ENCODE measurements at places on chromosomes 12 and 14.

- DNase-seq: no peak
Observed at GRCh38 chr14:61451891-61452400, 130.6 kb downstream of the PRKCH start.

GRCh38 chr12:128606970-128607369, 216.8 kb downstream of the SLC15A4 start:
- no peak for DNase-seq

DNA sequence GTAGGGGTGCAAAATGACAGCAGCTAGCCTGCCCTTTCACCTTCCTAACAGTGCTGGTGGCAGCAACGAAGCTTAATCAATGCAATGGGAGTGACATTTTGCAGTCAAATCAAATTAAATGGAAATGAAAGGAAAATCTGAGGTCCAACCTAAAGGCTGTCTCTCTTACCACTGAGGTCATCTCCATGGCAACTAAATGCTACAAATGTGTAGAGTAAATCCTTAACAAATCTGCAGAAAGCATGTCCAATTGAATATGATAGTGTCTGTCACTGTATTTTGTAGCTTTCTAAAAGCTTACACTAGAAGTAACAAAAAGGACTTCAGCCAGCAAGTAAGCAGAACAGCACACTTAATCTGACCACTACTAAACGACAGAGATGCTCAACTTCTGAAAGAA, 488.8 kb downstream of the BCAT1 start:
- DNase-seq: no peak

GRCh38 chr14:102545461-102546265, 36.1 kb upstream of the ANKRD9 start:
- no peak for DNase-seq

GRCh38 chr12:53623548-53624385, 2.4 kb downstream of the ATF7 start:
- no peak for DNase-seq

- DNase-seq: no peak
Observed at GRCh38 chr14:38107216-38107631, 100.5 kb upstream of the SSTR1 start.

GRCh38 chr12:75437564-75437963, 43.0 kb upstream of the GLIPR1 start:
- no peak for DNase-seq

GRCh38 chr12:24455811-24456210, 493.1 kb downstream of the BCAT1 start:
- DNase-seq: no peak

GRCh38 chr12:46521145-46521544, 148.6 kb upstream of the SLC38A2 start:
- DNase-seq: no peak

DNA sequence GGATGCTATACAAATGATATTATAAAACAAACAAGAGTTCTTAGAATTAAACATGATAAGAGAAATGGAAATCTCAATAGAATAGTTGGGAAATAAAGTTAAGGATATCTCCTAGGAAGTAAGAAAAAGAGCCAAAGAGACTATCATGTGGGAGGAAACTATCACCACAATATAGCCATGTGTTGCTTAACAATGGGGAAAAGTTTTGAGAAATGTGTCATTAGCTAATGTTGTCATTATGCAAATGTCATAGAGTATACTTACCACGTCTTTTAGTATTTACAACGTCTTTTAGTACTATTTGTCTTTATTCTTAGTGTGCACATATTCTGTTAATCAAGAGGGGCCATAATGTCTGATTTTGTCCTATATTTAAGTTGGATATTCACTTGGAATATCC, 58.7 kb downstream of the ZNF641 start:
- no peak for DNase-seq

DNA sequence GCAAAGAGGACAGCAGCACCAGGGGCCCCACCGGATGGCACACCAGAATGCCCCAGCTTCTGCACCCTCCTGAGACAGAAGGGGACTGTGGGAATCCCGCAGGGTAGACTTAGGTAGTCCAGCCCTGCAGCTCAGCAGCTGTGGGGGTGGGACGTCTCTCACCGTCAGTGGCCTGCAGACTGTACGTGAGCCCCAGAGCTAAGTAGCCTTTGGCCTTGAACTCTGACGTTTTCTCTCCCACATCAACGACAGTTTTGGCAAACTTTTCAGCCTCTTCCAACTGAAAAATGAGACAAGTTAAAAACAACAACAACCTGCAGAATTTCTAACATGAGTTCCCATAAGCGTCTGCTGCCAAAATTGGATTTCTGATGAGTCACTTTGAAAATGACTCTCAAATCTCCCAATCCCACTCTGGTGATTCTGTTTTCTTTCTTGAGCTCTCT, 161.4 kb downstream of the TTC7B start:
- DNase-seq: no peak

- no peak for DNase-seq
Observed at GRCh38 chr12:115798309-115798917, 479.1 kb downstream of the MED13L start.

GRCh38 chr14:100019156-100019744, 46.0 kb upstream of the EVL start:
- no peak for DNase-seq

DNA sequence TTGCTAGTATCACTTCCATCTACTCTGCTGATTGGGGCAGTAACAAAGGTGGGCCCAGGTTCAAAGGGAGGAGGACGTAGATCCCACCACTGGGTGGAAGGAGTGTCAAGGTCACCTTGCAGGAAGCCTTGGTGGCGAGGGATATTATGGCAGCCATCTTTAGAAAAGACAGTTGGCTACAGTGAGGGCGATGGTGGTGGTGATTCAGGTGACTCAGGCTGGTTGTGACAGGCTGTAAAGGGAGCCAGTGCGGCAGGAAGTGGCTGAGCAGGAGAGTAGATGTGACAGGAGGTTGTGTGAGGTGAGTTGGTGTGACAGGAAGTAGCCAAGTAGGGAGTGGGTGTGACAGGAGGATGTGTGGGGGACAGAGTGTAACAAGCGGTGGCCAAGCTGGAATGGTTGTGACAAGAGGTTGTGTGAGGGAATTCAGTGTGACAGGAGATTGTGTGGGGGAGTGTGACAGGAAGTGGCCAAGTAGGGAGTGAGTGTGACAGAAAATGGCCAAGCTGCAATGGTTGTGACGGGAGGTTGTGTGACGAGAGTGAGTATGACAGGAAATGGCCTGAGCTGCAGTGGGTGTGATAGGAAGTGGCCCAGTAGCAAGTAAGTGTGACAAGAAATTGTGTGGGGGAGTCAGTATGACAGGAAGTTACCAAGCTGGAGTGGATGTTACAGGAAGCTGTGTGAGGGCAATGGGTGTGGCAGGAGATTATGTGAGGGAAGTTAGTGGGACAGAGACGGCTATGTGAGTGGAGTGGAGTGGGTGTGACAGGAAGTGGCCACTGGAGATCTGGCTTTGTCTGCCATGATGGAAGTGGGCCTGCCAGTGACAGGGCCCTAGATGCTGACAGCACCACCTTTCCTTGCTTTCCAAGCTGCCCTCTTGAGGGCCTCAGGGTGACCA, 136.5 kb upstream of the MYL2 start:
- DNase-seq: no peak

GRCh38 chr12:6961695-6962284, 8.7 kb downstream of the PHB2 start:
- no peak for DNase-seq

DNA sequence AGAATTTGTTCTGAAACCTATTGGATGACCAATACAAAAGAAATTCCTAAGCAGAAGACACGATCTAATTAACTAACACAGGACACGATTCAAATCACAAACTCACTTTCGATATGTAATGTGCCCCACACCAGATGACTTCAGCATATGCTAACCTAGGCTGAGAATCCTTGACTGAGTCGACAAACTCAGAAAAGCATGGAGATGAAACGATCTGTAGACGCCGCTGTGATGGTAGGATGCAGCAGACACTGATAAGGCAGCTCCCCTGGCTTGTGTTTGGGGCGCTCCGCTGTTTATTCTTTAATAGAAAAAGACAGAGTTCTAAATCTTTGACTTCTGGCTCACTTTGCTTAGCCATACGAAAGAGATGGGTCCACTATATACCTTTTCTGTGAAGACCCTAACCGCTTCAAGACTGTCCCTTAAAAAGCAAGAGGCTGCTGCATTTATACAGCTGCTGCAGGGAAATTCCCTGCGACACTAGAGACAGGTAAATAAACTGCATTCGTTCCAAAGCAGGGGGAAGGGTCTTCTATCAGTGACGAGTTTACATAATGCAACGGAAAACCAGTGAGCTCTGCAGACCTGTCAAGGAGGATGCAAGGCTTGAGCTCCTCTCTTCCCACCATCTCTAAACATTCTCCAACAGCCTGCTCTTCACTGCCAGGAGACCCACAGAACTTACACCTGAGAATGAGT, 929 bp downstream of the CHD8 start:
- no peak for DNase-seq

- DNase-seq: no peak
Observed at GRCh38 chr12:57460841-57461275, 1.3 kb downstream of the GLI1 start.

DNA sequence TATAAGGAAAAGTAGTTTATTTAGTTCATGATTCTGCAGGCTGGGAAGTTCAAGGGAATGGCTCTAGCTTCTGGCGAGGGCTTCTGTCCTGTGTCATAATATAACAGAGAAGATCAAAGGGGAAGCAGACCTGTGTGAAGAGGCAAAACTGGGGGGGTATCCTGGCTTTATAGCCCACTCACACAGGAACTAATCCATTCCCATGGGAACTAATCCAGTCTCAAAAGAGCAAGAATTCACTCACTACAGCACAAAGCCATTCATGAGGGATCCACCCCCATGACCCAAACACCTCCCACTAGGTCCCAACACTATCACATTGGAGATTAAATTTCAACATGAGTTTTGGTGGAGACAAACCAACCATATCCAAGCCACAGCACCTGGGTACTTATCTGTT, 6.9 kb downstream of the ALDH6A1 start:
- DNase-seq: no peak

DNA sequence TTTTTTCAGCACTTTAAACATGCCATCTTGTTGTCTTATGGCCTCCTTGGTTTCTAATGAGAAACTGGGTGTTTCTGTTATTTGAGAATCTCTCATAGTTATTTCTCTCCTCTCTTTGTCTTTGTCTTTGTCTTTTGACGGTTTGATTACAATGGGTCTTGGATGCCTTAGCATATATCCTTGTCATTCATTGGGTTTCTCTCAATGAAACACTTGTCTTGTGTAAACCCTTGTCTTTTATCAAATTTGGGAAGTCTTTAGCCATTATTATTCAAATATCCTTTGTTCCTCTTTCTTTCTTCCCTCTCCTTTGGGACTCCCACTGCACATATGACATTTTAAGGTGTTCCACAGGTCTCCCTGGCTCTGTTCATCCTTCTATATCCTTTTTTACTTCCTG, 373.5 kb upstream of the TBX3 start:
- no peak for DNase-seq

DNA sequence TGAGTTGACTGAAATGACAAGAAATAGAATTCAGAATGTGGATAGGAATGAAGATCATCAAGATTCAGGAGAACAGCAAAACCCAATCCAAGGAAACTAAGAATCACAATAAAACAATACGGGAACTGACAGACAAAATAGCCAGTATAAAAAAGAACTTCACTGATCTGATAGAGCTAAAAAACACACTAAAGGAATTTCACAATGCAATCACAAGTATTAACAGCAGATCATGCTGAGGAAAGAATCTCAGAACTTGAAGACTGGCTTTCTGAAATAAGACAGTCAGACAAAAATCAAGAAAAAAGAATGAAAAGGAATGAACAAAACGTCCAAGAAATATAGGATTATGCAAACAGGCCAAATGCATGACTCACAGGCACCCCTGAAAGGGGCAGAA, 15.3 kb upstream of the OR5AU1 start:
- no peak for DNase-seq

GRCh38 chr12:62632411-62632918, 165.8 kb downstream of the MON2 start:
- no peak for DNase-seq

DNA sequence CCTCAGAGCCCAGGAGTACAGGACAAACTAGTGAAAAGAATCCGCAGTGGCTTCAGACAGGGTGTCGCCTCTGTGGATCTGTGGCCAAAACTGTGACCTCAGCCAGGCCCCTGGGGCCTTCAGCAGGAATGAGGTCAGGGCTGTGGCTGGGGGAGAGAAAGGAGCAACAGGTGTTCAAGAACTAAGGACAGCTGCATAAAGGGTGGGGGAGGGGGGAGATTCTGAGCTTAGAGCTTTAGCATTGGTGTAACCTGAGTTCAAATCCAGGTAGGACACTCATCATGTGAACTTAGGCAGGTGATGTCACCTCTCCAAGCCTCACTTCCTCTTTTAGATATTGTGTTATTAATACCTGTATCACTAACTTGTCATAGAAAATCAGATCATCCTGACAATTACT, 40.9 kb upstream of the CORO1C start:
- DNase-seq: no peak

- no peak for DNase-seq
Observed at GRCh38 chr14:52029881-52030280, 39.0 kb downstream of the NID2 start.

GRCh38 chr12:129558036-129558435, 345.8 kb downstream of the TMEM132D start:
- no peak for DNase-seq

DNA sequence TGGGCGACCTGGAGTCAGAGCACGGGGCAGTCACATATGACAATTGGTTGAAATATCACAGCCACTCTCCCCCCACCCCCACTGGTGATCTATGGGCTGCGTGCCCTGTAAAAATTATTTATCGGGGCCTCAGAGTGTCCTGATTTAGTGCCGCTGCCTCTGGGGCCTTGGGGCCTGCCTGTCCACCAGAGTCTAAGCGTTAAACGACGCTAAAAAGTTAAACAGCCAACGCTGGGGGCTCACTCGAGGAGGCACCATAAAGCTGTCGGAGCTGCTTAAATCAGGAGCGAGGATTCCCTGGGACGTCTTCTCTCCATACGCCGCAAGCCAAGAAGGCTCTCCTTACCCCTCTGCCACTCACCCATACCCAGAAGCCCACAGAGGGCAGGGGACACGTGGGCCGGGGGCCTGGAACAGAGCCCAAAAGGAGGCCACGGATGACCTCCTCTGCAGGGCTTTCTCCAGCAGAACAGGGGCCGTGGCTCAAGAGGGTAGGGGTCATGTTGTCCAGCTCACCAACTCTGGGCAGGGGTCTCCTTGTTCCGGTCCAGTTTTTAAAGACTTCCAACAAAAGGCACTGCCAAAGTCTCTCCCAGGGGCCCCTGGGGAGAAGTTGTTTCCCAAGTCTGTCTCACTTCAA, 42.2 kb downstream of the SMUG1 start:
- no peak for DNase-seq

Measured in stimulated activated CD4-positive, alpha-beta T cell treated with anti-CD3 and anti-CD28 coated beads, Interleukin-1b, Interleukin-23, amount 100 ng/mL, for 4 hours (primary cell).